Fibroblast of skin of back (primary cell): ENCODE measurements at places on chromosomes 13 and 19.
A peak's percentile ranks its signal among the peaks of the same experiment; 100 is the strongest.

DNA sequence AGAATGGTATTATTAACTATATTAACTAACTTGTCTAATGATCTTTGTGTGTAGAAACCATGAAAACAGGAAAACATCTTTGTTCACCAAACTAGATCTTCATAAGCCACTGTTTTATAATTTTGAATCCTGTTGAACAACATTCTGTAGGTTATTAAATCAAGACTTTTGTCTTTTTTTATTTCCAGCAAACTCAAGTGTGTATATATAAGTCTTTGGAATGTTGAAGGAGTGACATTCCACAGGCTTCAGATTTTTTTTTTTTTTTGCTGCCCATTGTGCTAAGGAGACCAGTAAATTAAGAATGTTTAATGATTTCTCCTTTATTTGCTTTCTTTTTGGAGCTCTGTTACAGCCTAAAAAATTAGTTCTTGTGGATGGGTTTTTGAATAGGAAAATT is 89.6 kb downstream of the LMO7 start:
- DNase-seq = no peak

DNA sequence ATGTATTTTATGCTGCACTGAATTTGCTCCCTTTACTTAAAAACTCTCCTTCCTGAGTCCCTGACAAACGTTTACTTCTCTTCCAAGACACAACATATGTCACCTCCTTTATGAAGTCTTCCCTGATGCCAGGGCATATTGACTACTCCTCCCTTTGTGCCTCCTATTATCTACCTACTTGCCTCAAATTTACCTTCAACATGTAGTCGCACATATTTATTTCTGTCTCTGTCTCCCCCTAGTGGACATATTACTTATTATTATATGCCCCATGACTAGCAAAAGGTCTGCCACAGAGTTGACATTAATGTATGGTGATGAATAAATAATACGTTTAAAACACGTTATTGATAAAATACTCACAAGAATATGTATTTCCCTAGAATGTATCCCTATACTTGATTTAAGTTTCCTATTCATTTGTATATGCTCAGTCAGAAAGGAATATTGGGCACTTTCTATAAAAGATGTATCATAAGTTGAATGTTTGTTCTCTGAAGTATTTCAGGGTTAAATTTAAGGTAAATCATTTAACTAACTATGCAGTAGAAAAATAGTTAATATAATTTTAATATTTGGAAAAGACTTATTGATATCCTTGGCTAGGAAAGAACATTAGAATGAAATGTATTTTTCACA is 250.3 kb upstream of the ATXN8OS start:
- DNase-seq = peak; percentile 25

DNA sequence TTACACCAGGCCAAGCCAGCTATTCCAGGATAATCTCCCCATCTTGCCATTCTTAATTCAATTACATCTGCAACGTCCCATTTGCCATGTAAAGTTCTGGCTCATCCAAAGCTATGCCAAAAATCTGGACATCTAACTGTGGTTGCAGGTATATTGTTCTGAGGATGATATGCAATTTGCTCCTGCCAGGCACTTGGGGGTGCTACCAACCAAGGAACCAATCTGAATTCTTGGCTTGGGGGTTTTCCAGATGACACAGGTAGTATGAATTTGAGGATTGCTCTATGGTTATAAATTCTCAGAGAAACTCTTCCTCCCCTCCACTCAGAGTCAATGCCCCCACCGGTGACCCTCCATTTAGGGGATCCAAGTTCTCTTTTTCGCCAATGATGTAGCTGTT is 33.0 kb downstream of the CRYL1 start:
- peak; percentile 28 for DNase-seq

GRCh38 chr19:35077411-35078223 is 36.1 kb downstream of the HPN start:
- DNase-seq = no peak

DNA sequence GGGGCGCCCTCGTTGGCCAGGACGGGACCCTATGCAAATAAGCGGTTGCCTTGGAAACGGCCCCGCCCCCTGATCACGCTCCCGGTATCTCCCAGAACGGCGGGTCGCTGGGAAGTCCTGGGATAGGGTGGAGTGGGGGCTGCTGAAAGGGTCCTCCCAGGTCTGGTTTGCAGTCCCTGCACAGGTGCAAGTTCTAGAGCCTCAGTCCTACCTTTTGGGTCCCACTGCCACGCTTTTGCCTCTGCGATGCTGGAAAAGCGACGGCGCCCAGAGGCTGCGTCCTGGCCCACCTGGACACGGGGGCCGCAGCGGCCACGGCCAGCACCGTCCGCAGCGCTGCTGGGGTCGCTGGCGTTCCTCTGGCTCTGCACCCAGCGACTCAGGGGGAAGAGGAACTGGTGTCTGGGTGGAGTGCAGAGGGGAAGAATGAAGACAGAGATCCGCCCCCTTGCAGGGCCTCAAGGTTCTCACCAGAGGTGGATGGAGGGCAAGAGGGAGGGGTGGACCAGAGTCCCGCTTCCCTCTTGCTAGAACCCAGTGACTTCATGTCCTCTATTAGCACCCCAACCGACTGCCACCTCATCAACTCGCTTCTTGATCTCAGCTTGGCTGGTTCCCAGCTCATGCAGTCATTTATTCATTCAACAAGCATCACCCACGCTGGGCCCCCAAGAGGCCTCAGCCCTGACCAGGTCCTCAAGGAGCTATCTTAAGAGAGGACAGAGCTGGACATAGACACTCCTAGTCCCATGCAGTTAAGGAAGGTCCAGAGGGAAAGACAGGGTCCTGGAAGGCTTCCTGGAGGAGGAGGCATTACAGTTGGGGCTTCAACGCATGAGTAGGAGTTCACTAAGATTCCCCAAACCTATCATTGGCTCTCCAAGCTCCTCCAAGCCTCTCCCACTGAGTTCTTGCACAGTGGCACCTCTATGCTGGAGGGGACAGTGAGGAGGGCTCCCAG is at the start of gene LRRC25:
TSS of gene LRRC25 (minus strand) at position 381 of the 961 bp plus-strand sequence. CDS start 659 bp downstream, outside the sequence.
- DNase-seq = no peak

GRCh38 chr13:108102771-108103170 is 112.6 kb downstream of the LIG4 start:
- DNase-seq = no peak

GRCh38 chr13:45374917-45375316 is 33.9 kb upstream of the TPT1 start:
- peak; percentile 14 for DNase-seq

GRCh38 chr19:38932425-38933179 is 1.9 kb downstream of the MRPS12 start:
- peak; percentile 36 for DNase-seq

DNA sequence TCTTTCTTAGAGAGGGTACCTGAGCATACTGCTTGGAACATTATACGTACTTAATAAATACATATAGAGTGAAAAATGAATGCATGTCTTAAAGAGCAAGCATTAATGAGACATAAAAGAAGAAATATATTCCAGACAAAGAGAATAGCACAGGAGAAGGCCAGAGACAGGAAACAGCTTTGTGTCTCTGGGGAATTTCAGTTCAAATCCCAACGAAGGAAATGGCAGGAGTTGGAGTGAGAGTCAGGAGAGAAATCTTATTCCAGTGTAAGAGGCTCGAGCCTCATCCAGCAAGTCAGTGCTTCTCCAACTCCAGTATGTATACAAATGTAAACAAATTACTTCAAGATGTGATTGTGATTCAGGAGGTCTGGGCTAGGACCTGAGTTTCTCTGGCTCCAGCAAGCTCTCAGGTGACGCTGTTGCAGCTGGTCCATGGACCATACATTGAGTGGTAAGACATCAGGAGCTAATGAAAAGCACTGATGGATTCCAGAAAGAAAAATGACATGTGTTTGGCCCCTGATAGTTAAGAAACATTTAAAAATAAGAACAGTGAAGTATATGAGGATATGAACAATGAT is 108.2 kb downstream of the RAP2A start:
- DNase-seq = peak; percentile 37

- DNase-seq = no peak
Observed at GRCh38 chr13:89746554-89746953, 1600.9 kb upstream of the MIR17HG start.

DNA sequence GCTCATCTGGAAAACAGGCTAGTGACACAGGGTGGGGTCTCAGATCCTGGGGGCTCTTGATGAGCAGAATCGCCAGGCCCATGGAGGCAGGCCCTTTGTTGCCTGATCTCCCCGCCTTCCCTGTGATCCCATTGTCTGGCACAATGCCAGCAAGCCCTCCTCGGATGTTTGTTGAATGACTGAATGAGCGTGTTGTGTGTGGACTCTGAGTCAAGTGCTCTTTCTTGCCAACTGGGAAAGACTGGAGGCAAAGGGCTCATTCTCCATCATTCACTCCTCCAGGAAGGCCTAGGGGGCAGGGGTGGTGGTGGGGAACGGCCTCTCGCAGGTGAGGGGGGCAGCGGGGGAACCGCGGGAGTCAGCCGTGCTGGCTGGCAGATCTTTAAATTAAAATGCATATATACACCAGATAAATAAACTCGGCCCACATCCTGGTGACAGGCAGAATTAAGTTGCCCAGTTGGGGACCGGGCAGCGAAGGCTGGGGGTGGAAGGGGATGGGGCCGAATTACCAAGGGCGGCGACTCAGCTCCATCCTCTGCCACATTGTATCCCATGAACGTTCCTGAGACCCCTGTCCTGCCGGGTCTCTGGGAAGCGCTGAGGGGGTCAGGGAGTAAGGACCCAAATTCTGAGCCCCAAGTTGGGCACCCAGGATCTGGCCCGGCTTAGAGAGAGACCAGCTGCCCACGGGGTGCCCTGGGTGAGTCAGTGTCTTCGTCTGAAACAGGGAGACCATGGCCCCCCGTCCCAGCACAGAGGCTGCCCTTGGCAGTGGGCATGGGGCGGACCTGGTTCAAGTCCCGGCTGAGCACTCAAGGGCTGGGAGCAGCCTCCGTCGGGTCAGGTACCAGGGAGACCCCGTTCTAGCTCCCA is 24.5 kb downstream of the EFNA2 start:
- no peak for DNase-seq

DNA sequence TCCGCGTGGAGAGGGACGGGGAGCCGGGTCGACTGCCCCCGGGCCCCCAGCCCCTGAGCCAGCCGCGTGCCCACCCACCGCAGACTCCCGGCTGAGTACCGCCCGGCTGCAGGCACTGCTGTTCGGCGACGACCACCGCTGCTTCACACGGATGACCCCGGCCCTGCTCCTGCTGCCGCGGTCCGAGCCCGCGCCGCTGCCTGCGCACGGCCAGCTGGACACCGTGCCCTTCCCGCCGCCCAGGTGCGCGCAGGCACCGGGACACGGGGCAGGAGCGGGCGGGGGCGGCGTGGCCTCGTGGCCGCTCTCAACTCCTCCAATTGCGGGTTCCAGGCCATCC is 1.6 kb downstream of the AMH start:
- DNase-seq = no peak

DNA sequence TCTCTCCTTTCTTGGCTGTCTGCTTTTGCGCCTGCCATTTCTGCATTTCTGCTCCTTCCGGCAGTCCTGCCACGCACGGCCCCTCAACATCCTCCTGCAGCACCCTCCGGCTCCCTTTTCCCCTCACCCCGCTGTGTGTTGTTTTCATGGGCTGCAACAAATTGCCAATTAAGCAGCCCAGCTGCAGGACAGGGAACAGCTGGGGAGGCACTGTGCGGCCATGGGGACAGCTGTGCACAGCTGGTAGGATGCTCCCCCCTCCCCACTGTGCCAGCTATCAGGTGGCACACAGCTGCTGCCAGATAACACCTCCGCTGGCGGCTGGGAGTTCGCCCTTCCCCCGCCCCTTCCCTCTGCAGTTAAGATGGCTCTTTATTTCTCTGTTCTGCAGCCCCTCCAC is 25.4 kb downstream of the LYL1 start:
- DNase-seq = no peak

GRCh38 chr13:95258619-95259194 is 42.5 kb downstream of the ABCC4 start:
- DNase-seq = no peak

GRCh38 chr13:76148926-76149325 is 512.8 kb downstream of the LMO7 start:
- peak; percentile 92 for DNase-seq

DNA sequence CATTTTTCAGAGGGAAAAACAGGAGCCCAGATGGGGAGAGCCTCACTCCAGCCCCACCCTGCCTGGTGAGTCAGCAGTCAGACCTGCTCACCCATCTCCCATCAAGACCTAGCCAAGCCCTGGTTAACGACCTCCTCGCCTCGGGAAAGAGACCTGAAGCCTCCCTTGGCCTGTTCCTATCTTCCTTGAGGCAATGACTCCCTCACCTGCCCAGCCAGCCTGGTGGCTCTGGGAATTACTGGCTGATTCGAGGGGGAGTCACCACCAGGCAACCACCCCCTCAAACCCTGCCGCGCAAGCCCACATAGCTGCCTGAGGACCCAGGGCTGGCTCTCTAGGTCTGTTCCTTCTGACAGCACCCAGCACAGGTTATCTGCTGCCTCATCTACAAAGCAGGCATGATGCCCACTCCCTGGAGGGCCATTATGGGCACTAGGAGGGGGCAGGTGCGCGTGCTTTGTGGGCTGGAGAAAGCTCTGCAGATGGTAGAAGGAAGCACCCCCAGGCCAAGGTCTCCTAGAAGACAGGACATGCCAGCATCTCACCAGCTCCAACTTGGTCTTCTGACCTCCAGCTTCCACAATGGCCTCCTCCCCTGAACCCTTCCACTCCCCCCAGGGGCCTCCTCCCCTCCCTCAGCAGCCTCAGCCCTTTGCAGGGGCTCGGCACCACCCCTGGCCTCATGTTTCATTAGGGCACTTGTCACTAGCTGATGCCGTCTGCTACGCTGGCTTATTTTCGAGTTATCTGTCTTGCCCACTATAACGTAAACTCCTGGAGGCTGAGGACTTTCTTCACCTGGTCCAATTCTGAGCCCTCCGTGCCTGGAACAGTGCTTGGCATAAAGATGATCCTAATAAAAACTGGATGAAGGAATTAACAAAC is 10.4 kb downstream of the DEDD2 start:
- DNase-seq = peak; percentile 48

DNA sequence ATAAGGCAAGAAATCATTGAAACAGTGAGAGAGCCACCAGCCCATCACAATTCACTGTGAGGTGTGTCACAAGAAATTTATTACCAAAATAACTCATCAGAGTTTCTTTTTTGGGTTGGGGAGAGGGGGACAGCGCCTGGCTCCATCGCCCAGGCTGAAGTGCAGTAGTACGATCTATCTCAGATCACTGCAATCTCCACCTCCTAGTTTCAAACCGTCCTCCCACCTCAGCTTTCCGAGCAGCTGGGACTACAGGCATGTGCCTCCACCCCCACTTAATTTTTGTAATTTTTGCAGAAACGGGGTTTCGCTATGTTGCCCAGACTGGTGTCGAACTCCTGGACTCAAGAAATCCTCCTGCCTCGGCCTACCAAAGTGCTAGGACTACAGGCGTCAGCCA is 3.6 kb downstream of the IFNL1 start:
- DNase-seq = no peak

- peak; percentile 89 for DNase-seq
Observed at GRCh38 chr13:76293346-76293745, 592.9 kb downstream of the KCTD12 start.

- DNase-seq = no peak
Observed at GRCh38 chr19:32869369-32869965, at the start of gene SLC7A9. SLC7A9 (minus strand) TSS chr19:32869767; CDS start chr19:32868534, 1,233 bp downstream.

GRCh38 chr19:46621191-46622117 is 3.4 kb downstream of the PTGIR start:
- DNase-seq = no peak
